CD4-positive, alpha-beta T cell treated with Interleukin-15 for 4 hours (primary cell): ENCODE measurements at places on chromosomes 16 and 17.

- DNase-seq = no peak
Measured at GRCh38 chr17:39981766-39982375, 1.3 kb downstream of the PSMD3 start.

DNA sequence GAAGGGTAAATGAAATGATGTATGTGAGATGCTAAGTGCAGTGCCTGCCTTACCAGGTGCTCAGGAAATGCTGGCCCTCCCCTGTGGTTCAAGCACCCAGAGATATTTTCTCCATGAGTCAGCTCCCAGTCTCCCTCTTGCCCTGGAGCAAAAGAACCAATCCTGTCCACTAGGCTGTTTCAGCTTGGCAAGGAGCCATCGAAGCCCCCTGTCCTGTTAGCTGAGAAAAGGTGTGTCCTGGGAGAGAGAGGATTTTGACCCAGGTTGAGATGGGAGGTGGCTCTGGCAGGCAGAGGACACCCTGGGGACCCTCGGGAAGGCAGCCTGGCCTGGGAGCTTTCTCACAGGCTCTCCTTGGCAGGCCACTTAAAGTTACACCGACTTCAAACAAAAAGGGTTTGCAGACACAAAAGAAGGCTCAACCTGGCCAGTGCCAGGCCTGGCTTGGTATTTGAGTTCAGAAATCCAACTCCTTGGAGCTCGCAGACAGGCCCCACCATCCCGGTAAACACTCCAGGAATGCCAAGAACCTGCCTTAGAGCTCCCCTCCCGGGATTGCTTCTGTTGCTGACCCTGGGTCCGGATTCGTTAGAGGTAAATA is 29.6 kb downstream of the NTN1 start:
- DNase-seq = no peak

GRCh38 chr16:67857547-67858233 is 10.2 kb upstream of the CENPT start:
- peak; percentile 79 for DNase-seq

DNA sequence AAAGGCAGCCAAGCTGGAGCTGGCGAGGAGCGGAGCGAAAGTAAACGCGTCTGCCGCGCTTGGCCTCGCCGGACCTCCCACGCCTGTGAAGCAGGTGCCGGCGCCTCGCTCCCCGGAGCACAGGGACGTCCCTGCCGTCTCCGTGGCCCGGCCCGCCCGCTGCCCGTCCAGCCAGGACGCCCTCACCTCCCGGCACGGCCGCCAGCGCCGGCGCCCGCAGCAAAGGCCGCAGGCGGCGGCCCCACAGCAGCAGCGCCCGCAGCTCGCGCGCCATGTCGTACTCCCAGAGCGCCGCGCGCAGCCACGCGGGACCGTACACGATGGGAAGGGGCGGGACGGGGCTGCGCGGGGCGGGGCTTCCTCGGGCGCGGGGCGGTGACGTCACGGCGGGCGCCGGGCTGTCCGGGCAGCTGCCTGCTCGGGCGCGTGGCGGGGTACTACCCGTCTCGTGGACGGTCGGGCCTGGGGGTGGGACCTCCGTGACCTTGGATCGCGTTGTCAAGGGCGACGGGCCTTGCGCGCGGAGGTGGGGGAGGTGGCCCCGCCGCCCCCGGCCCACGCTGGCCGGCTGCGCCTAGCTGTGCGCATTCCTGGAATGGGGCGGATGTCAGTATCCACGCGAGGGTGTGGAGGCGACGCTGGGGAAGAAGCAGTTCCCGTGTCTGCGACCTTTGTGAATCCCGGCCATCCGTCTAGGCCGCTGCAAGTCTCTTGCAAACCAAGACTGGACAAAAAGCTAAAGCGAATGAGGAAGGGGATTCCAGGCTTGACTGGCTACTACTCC is at the start of gene TRAP1:
TSS of gene TRAP1 (minus strand) at position 290 of the 784 bp plus-strand sequence. CDS start at position 274, 16 bp downstream.
- peak; percentile 91 for DNase-seq

GRCh38 chr17:60641810-60642220 is 35.8 kb upstream of the BCAS3 start:
- peak; percentile 58 for DNase-seq

- DNase-seq = no peak
Measured at GRCh38 chr17:76688165-76688622, 22.6 kb downstream of the MXRA7 start.

GRCh38 chr16:79261481-79261940 is 339.0 kb downstream of the MAF start:
- peak; percentile 48 for DNase-seq

GRCh38 chr17:51629232-51629631 is 368.9 kb downstream of the UTP18 start:
- DNase-seq = no peak

GRCh38 chr16:81461766-81462165 is 17.2 kb downstream of the CMIP start:
- DNase-seq = no peak

- DNase-seq = no peak
Measured at GRCh38 chr16:58548378-58548777, 33.1 kb downstream of the SETD6 start.

GRCh38 chr17:27609611-27610303 is 21.2 kb upstream of the LGALS9 start:
- peak; percentile 11 for DNase-seq

DNA sequence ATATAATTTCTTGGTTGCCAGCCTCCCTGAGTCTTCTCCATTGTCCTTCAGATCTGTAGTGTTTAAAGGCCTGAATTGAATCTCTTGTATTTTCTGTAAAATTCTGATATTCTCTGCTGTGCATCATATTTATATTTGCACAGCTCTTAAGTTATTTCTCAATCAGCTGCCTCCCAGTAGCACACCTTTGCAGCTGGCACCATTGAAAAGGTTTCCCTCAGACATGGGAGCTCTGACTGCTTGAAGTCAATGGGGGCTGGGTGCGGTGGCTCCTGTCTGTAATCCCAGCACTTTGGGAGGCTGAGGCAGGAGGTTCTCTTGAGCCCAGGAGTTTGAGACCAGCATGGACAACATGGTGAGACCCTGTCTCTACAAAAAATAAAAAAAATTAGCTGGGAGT is 40.4 kb downstream of the PITPNC1 start:
- DNase-seq = no peak

DNA sequence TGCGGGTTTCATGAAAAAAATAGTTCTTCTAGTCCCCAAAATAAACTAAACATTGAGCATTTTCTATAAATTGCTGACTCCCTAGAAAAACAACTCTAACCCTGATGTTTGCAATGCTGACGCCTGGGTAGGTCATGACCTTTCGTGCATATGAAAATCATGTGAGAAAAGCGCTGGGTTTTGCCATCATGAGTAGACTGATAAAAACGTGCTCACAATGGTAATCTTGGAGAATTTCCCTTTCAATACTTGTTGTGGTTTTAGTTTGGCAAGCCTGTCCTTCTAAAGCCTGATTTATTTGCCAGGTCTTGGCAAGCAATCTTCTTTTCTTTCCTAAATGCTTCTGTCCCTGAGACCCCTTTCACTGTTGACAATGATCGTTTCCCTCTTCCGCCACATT is 4.0 kb upstream of the CLEC10A start:
- no peak for DNase-seq

DNA sequence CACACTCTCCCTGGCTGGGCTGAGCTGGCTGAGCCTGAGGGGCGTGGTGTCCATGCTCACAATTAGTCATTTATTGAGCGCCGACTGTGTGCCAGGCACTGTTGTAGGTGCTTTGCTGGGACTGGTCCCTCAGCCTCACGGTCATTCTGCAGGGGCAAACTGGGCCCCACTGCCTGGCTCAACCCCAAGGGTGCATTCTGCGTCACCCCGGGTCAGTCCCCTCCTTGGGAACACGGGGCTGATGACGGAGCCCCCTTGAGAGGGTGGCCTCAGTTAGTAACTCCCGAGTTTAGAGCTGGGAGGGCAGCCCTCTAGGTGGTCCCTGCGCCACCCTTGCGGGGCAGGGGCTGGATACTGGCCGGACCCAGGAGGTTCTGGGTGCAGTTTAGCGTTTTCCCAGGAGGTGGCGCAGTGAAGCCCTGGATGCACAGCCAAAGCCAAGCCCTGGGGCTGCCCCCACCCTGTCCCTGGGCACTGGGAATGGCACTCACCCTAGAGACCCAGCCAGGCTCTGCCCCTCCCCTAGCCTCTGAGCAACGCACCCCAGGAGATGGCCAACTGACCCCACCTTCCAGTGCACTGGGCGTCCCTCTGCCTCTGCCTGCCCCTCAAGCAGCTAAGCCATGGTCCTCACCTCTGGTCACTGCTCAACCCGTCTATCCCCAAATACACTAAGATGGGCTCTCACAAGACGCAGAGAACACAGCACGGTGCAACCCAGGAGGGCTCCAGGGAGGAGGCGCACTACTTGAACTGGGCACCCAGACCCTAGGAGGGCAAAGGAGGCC is 243.2 kb upstream of the GSE1 start:
- DNase-seq = peak; percentile 7

GRCh38 chr17:82272495-82273326 is 789 bp downstream of the CSNK1D start:
- peak; percentile 20 for DNase-seq

DNA sequence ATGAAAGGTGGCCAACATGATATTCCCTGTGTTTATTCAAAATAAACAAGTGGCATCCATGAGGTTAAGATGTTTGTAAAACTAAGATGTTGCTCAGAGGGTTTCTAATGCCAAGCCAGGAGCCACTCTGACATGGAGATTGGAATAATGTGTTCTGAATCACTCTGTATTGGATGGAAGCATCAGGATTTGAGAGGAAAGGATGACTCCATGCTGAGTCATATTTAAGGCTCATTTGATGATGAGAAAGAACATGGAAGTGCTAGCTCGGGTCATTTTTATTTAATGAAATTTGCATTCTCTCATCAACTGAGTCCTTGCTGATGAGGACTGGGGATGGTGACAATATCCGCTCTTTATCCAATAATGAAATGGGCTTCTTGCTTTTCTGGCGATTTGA is 6.2 kb downstream of the VAT1L start:
- no peak for DNase-seq

DNA sequence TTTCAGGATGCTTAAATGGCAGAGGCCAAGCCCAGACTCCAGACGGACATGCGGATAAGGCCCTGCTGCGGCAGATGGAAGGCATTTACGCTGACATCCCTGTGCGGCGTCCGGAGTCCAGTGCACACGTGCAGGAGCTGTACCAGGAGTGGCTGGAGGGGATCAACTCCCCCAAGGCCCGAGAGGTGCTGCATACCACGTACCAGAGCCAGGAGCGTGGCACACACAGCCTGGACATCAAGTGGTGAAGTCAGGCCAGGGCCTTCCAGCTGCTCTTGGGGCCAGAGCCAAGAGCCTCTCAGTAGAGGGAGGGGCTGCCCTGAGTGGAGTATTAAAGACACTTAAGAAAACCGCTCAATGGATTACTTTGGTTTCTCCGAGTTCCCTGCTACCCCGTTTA is 29.4 kb downstream of the NARF start:
- no peak for DNase-seq

DNA sequence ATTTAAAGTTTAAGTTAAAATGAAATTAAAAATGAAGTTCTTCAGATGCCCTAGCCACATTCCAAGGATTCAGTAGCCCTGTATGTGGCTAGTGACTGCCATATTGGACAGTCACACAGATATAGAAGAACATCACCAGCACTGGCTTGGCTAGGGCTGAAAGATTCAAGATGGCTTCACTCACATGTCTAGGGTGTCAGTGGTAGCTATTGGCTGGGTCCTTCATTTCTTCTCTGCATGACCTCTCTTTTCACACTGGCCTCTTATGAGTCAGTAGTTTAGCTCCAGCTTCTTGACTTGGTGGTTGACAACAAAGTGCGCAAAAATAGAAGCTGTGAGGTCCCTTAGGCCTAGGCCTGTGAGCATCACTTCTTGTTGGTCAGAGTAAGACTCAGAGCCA is 1.7 kb upstream of the CDC27 start:
- no peak for DNase-seq

DNA sequence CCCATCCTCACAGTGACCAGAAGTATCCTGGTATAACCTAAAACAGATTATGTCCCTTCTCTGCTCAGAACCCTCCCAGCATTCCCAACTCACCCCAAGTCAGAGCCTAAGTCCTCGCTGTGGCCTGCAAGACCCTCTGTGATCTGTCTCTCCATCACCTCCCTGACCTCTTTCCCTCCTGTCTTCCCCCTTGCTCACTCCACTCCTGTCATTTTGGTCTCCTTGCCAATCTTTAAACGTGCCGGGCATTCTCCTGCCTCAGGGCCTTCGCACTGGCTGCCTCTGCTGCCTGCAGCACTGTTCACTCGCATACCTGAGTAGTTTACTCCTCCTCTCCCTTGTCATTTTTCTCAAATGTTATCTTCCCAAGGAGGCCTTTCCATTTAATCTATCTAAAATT is 97.7 kb downstream of the GSG1L start:
- no peak for DNase-seq
